ENCODE measurements at places on chromosomes 12 and 14. TPM values are rescaled to one million over a fixed set of nuclear protein-coding genes. Genes with fewer than 3 reads are reported as not detected.

The PDE3A gene
- total RNA-seq, result 5.5 TPM

GRCh38 chr14:98769326-98769725, 502.7 kb downstream of the BCL11B start:
- DNase-seq, result no peak

- DNase-seq, result no peak
Observed at GRCh38 chr12:88413646-88414045, 166.6 kb downstream of the KITLG start.

GRCh38 chr14:55605793-55606192, 25.8 kb downstream of the KTN1 start:
- no peak for DNase-seq

GRCh38 chr12:106039242-106039641, 99.5 kb downstream of the NUAK1 start:
- no peak for DNase-seq

GRCh38 chr12:27566626-27567025, 42.6 kb downstream of the PPFIBP1 start:
- DNase-seq, result no peak

DNA sequence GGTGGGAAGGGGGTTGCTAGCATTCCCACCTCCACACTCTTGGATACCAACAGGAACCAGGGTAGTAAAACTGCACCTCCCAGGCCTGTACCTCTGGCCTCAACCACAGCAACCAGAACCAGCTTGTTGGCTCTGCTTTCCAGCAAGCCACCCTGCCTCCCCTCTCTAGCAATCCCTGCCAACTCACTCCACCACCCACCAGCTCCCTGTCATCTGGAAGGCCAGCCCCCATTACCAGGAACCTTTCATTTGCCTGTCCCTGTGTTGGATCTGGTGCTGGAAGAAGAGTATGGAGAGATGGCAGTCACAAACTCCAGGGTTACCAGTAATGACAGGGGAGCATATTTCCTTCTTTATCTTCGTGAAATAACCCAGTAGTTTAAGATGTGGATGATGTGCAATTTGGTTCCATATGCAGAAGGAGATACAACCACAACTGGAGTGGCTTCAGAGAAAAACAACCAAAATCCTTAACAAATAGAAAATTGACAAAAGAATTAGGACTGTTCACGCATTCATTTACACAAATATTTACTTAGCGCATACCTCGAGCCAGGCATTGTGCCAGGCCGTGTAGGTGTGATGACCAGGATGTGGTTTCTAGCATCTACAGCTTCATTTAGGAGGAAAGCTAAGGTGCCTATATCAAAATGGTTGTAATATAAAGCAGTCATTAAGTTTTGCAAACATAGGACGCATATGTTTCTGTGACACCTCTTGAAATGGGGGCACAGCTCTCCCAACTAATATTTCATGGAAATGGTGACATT, 3.4 kb downstream of the B4GALNT3 start:
- DNase-seq, result peak; percentile 62
